ENCODE measurements at places on chromosomes 12 and 14.

- peak; percentile 65 for DNase-seq
Observed at GRCh38 chr14:103550451-103551337, 11.8 kb downstream of the BAG5 start.

- no peak for DNase-seq
Observed at GRCh38 chr14:93975791-93976476, 436 bp downstream of the ASB2 start.

- no peak for DNase-seq
Observed at GRCh38 chr12:117040496-117040895, 58.7 kb downstream of the TESC start.

GRCh38 chr14:58954901-58955861 is 233.3 kb upstream of the DAAM1 start:
- DNase-seq = no peak
